CD4-positive, alpha-beta T cell treated with Interleukin-1 beta for 1 hour (primary cell): ENCODE measurements at places on chromosomes 2 and 18.

GRCh38 chr2:86274265-86274917, 63.0 kb downstream of the REEP1 start:
- no peak for DNase-seq

- DNase-seq: no peak
These were observed 6.2 kb downstream of the ALS2 start for GRCh38 chr2:201774546-201774945.

- DNase-seq: peak; percentile 22
These were observed 15.9 kb upstream of the TMEM214 start for GRCh38 chr2:27016801-27017325.

- DNase-seq: no peak
These were observed 384.8 kb downstream of the GALR1 start for GRCh38 chr18:77634494-77634893.

DNA sequence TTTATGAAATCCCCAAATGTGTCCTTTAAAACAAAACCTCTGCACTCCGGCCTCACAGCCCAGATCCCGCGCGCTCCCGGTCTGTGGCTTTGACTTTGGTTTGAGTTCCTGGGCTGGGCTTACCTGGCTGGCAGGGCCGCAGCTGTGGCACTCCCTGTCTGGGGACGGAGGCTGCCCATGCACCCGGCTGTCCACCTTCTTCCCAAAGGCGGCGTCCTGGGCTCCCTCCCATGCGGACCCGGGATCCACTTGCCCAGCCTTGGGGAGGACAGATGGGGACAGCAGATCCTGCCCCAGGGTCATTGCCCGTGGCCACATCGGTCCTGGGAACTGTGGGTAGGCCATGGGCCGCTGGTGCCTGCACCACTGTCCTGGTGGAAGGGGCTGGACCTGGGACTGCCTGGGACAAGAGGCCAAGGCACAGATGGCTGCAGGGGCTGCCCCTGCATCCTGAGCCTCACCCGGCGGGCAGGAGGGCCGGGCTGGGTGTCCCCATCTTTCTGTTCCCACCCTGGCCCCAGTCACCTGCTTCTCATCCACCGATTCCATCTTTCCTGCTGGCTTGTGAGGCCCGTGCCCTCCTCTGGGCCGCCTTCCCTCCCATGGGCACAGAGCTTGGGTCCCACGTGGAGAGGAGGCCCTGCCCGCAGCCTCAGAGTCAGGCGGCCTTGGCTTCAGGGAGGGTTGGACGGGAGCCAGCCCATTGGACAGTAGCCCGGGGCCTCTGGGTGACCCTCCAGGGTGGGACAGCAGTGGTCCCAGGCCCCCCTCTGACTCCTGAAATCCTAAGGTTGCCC, 27.7 kb downstream of the NFATC1 start:
- no peak for DNase-seq

GRCh38 chr18:24831081-24831480, 370.6 kb downstream of the HRH4 start:
- no peak for DNase-seq

- DNase-seq: no peak
These were observed 279.7 kb downstream of the MEIS1 start for GRCh38 chr2:66714610-66715009.

DNA sequence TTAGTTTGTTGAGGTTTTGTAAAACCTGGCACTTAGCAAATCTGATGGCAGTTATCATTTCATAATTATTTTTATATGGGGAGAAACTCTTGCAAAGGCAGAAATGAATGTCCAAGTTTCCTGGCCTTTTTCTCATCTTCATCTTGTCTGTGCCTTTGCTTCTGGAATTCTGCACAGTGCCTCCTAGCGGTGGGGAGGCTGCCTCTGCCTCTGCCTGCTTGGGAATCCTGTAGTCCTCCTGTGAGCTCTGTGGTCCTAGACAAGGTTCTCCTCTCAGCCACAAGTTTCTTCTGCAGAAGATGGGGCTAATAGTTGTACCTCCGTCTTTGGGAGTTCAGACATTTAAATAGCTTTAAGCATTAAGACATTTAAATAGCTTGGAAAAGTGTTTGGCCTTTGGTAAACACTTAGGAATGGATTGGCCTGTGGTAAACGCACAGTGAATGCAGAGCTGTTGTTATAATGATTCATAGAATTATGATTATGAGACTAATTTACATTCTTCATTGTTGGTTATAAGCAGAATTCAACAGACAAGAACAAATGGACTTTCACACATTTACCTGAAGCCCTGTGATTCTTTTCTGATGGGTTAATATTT, 101.2 kb downstream of the ZNF236 start:
- no peak for DNase-seq

- no peak for DNase-seq
These were observed 21.4 kb upstream of the PTPRM start for GRCh38 chr18:7545734-7546133.

DNA sequence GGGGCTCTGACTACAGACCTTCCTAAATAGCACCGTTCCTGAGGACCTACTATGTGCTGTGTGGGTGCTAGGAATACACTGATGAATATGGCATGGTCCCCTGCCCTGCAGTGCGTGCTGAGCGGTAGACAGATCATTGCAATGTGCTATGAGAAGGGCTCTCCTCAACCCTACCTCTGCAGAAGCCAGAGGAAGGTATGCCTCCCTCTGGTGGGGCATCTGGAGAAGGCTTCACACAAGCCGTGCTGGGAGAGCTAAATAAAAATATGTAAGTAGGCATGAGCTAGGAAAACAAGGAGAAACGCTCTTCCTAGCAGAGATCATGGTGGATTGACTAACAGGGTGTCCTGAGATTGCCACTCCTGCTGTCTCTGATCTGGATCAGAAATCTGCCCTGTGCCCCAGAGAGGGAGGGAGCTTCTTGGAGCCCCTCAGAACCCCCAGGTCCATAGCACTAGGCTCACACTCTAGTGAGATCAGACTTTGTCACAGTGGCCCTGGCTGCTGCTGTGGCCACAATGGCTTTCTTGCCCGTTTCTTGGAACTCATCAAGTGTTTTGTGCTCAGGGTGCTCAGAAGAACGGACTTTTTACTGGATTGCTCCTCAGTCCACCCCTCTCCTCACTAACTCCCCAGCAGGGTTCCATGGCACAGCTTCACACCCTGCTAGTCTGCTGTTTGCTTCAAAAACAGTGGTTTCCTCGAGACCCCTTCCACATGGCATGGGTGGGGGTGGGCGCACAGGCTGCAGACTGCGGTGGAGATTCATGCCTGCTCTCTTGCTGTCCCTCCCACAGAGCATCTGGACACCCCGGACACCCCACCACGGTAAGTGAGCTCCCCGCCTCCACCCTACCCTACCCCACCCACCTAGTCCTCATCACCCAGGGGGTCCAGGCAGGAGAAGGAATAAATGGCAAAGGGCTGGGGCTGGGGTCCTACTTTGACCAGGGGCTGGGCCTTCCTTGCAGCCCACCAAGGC, 14.2 kb downstream of the SIGLEC15 start:
- DNase-seq: peak; percentile 17

GRCh38 chr18:53689886-53690285, 534.6 kb downstream of the MBD2 start:
- DNase-seq: no peak

GRCh38 chr2:41927581-41928264, 120.1 kb upstream of the PKDCC start:
- no peak for DNase-seq

DNA sequence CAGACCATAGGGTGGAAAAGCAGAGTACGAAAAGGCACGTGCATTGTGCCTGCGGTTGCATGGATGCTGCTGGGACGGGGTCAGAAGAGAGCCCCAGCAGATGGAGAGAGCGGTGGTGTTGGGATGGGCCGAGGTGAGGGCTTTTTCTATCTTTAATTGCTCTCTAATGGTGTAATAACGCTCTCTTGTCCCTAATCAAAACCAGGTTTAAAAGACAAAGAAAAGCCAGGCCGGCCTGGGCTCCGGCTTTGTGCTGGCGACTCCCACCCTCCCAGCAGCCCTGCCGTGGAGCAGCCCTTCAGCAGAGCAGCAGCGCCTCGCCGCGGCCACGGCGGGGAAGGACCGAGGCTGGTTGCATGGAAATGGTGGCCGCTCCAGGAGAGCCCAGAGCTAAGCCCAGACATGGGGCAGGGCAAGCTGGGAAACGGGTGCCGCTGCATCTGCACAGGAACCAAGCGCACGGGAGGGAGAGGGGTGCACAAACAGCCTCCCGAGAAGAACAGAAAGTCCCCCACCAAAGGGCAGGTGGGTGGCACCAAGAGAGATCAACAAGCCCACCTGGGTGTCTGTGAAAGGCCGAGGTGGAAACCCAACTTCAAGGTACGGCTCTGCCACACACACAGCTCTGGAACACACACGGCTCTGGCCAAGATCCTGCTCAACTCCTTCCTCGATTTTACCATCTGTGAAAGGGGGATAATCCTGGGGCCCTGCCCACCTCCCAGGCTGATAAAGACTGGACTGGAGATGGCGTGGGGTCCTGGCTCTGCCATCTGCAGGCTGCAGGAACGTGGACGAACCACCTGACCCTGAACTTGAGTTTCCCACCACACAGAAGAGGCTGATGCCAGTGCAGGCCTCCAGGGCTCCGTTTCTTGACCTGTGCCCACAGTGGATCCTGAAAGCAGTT, 15.0 kb downstream of the HS1BP3 start:
- peak; percentile 50 for DNase-seq

GRCh38 chr2:16393500-16394071, 272.0 kb downstream of the CYRIA start:
- no peak for DNase-seq

DNA sequence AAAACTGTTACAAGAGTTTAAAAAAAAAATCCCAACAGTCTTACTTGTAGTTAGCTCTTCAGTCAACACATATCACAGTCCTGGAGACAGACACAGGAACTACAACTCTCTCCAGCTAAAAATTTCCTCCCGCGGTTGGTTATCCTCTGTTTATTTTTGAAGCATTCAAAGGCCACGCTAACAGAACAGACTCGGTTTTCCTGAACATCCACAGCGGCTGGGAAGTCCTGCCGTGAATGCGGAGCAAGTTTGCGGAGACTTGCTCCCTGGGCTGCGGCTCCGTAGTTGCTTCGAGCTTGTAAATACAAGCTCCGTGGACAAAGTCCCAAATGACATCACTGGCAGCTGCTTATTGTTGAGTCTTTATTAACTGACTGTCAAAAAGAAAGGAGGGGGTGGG, at the start of gene NCKAP5:
TSS of gene NCKAP5 (minus strand) at position 292 of the 400 bp plus-strand sequence. CDS start 50,937 bp downstream, outside the sequence.
- no peak for DNase-seq

DNA sequence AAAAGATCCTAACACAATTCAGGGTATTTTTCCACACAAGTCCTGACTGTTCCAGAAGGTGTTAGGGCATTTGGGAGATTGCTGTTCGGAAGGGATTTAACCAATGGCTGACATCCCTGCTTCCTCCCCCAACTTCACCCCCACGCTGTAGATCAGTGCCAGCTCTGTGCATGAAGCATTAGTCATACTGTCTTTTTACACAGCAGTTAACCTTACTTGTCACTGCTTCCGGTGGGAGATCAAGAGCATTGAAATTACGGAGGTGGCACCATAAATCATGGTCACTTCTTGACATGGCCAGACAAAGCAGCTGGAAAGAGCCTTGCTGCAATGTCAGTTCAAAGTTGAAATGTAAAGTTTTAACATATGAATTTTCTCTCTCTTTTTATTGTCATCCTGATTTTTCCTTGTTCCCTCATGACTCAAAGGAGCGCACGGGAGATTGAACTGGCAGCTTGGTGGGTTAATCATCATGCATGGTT, 70.2 kb downstream of the HRH4 start:
- DNase-seq: no peak

- no peak for DNase-seq
These were observed 217.0 kb downstream of the ZFP36L2 start for GRCh38 chr2:43009448-43009847.

GRCh38 chr2:110707386-110707965, 24.9 kb upstream of the ACOXL start:
- DNase-seq: no peak

GRCh38 chr2:42804338-42804737, 12.0 kb upstream of the HAAO start:
- no peak for DNase-seq

GRCh38 chr2:159285929-159286708, at the start of gene WDSUB1:
TSS of gene WDSUB1 (minus strand) at chr2:159286703. CDS start at chr2:159283069, 3,634 bp downstream.
- DNase-seq: peak; percentile 14

DNA sequence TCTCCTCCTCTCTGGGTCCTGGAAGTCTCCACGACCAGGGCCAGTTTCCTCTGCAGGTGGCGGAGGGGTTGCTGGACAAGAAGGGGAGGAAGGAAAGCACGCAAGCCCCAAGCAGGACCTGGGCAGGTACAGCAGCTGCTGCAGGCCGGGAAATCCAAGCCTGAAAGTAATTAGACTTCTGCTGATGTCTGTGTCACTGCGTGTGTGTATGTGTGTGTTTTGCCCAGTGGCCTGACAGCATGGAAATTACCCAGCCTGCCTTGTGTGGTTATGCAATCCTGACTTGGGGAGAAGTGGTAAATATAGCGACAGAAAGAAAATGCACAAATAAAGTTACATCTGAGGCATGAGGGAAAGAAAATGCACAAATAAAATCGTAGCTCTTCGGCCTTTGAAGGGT, 121.8 kb upstream of the ZBTB14 start:
- peak; percentile 52 for DNase-seq

GRCh38 chr2:99688699-99689098, 198.9 kb upstream of the REV1 start:
- DNase-seq: no peak

GRCh38 chr2:71469403-71470398, 16.3 kb downstream of the DYSF start:
- DNase-seq: no peak

GRCh38 chr18:47749600-47749973, 180.9 kb downstream of the SMAD2 start:
- no peak for DNase-seq
